ENCODE measurements at places on chromosomes 11 and 22.

- no peak for DNase-seq
Measured at GRCh38 chr22:26680485-26680884, 23.1 kb downstream of the MIAT start.

DNA sequence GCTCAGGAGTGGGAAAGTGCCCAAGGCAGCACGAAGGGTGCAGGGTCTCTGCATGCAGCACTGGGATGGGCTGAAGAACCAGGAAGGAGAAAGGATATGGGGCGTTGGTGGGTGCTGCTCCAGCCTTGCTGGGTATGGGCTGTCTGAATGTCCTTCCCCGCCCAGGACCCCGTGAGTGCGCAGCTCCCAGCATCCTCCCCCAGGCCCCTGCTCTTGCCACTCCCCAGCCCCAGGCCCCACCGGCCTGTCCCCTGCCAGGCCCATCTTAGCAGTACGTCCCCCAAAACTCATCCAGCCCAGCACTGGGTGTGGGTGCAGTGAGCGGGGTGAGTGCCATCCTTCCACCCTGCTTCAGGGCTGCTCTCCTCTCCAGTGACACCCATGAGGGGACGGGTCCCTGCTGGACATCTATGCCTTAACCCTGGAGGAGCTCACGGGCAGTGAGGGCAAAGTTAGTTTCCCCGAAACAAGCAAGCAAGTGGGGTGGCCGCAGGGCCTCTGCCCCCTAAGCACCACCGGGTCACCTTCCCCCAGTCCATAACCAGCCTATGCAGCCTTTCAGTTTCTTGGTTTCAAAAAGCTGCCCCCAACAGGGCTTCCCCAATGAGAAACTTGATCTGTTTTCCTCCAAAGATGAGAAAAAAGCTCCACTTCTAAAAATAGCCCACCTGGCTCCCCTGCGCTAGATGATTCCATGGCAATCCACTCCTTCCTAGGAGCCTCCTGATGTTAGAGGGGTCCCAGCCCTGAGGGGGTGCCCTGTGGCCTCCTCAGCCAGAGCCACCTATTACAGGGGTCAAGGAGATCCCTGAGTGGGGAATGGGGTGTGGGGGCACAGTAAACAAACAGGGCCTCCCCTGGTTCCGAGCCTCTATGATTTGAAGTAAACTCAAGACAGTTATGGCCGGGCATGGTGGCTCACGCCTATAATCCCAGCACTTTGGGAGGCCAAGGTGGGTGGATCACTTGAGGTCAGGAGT lies 103.8 kb downstream of the MORC2 start:
- DNase-seq: no peak

GRCh38 chr11:96293598-96294021 lies 49.4 kb downstream of the MAML2 start:
- DNase-seq: peak; percentile 83

- no peak for DNase-seq
Measured at GRCh38 chr11:24842308-24842707, 345.5 kb downstream of the LUZP2 start.

- no peak for DNase-seq
Measured at GRCh38 chr22:28956506-28956905, 73.1 kb downstream of the ZNRF3 start.

GRCh38 chr22:27842669-27843431 lies 41.3 kb upstream of the MN1 start:
- no peak for DNase-seq

DNA sequence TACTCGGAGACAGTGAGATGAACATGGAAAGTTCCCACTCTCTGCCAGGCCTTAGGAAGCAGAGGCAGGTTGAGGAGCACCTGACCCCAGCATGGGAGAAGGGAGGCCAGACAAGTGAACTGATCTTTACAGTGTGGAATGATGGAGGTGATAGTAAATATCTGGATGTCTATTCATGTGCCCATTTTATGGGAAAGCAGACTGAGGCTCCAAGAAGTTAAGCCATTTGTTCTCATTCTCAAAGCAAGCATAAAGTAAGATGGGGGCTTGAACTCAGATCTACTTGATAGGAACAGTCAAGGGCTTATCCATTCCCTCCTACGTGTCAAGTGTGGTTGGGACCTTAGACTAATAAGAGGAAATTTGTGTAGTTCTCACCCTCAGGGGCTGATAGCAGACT lies 461.5 kb downstream of the MN1 start:
- no peak for DNase-seq

GRCh38 chr11:71309611-71310010 lies 57.2 kb upstream of the SHANK2 start:
- DNase-seq: no peak
